ENCODE measurements at places on chromosomes 16 and 17.

DNA sequence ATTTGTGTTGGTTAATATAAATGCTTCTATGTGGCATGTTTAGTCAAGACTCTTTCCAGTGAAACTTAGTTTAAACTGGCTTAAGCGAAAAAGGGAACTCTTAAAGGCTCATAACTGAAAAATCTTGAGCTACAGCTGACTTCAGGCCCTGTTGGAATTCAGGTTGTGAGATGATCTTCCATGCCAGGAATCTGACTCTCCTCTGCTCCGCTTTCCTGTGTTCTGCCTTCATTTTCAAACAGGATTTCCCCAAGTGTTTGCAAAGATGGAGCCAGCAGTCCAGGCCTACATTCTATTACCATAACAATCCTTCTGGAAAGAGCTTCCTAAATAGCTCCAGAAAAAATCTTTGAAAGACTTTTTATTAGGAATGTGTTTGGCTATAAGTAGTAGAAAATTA lies 134.9 kb downstream of the NLK start:
- no peak for DNase-seq

- DNase-seq, result no peak
These were observed 720 bp upstream of the ZPBP2 start for GRCh38 chr17:39867084-39867879.

DNA sequence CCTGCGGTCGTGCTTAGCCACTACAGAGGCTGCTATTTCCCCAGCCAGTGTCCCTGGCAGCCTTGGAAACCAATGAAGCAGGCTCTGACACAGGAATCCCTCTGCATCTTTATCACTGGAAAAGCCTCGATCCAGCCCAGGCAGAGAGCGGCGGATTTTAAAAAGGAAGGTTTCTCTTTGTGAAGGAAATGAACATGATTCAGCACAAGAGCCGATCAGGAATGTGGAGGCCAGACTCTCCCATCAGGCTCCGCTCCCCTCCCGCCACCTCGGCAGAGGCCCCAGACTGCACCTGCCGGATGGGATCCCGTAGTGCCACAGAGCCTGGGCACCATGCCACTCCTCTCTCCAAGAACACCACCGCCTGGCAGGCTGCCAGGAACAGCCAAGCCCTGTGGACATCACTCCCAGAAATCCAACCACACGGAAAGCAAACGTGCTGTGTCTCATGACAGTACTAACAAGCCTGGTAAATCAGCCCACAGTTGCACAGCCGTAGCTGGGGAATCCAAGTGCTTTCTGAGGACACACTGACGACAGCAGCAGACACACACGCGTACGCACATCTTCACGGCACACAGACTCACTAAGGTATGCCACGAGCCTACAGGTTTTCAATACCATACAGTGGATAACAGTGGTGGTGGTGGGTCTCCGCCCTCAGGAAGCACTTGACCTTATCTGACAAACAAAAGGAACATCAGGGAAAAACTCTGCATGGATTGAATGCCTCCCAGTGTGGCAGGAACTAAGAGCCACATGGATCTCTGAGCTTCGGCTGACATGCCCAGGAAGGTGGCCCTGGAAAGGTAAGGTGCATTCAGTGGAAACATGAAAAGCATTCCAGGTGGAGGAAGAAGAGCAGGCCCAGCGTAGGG lies 5.4 kb downstream of the LRRC75A start:
- peak; percentile 85 for DNase-seq

DNA sequence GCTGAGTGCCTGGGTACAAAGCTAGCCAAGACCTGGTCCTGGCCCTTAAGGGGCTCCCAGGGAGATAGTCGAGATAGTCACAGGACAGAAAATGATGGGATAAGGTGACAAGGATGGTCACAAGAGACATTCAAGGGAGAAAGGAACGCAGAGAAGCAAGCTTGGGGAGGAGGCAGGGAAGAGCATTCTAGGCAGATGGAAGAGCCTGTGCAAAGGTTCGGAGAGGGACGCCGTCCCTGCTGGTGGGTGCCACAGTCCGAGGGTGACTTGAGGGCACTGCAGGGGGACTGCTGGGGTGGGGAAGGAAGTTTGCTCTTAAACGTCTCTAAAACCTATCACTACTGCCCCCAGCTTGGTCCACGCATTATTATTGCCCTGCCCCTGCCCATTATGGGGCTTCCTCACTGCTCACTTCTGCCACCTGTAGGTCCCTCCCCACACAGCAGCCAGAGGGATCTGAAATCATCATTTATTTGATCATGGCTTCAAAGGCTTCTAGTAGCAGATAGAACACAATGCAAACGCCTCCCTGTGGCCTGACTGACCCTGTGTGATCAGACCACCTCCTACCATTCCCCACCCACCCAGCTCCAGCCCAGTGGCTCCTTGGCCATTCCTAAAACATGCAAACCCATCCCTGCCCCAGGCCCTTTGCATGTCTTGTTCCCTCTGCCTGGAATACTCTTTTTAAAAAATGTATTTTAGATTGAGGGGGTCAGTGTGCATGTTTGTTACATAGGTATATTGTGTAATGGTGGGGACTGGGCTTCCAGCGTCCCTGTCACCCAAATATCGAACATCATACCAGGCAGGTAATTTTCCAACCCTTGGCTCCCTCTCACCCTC lies 60.3 kb downstream of the RMI2 start:
- no peak for DNase-seq

GRCh38 chr16:72975809-72976437 lies 72.0 kb downstream of the ZFHX3 start:
- DNase-seq, result no peak

GRCh38 chr16:65281586-65281985 lies 159.7 kb upstream of the CDH11 start:
- no peak for DNase-seq

- DNase-seq, result no peak
These were observed 35.4 kb upstream of the ENPP7 start for GRCh38 chr17:79695293-79695790.

GRCh38 chr16:87358250-87358649 lies 25.3 kb downstream of the FBXO31 start:
- DNase-seq, result no peak

DNA sequence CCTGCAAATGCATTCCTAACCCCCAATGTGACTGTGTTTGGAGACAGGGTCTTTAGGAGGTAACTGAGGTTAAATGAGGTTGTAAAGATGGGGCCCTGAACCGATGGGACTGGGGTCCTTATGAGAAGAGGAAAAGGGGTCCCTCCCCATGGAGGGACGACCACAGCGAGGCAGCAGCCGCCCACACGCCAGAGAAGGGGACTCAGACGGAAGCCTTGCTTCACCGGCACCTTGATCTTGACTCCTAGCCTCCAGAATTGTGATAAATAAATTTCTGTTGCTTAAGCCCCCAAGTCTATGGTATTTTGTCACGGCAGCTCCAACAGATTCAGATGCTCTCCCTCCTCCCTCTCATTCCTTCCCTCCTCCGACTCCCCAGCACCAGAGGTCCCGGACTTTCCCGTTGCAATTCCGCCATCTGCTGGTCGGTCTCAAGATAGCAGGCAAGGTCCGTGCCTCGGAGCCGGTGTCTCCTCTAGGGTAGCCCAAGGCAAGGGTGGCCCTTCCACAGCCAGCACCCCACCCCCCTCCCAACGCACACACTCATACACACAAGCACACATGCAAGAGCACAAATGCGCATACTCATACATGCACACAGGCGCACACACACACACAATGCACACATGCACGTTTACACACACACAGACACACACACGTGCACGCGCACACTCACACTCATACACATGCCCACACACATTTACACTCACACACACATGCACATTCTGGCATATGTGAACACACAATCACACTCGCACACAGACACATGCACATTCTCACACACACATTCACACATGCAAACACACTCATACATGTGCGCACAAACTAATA lies 23.1 kb upstream of the C16orf78 start:
- DNase-seq, result no peak

DNA sequence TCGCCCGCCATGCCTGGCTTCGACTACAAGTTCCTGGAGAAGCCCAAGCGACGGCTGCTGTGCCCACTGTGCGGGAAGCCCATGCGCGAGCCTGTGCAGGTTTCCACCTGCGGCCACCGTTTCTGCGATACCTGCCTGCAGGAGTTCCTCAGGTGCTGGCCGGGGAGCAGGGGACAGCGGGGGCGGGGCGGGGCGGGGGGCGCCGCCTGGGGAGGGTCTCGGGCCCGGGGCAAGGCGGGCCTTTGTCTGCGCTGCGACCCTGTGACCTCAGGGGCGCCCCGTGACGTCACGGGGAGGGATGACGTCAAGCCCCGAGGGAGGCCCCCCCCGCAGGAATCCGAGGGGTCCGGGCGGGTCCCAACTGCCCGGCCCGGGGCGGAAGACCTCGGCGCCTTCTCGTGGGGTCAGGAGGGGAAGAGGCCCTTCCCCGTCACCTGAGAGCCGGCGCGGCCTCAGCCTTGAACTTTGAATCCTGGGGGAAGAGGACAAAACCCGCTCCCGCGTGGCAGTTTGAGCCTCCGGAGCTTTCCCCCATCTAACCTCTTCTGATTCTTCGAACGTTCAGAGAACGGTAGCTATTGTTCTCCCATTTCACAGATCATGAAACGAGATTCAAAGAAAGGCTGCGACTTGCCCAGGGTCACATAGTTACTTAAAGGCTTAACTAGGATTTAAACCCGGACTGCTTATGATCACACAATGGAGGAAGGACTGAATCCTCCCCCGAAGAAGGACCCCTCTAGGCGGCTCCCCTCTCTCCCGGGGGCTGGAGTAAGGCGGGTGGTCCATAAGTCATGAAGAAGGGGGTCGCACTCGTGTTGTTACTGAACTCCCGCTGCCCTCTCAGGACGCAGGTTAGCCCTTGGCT lies 527 bp downstream of the TRAF4 start:
- DNase-seq, result no peak
